ENCODE measurements at places on chromosomes 16 and 17.
A peak's percentile ranks its signal among the peaks of the same experiment; 100 is the strongest.

GRCh38 chr16:12649356-12649755 lies 154.3 kb downstream of the CPPED1 start:
- DNase-seq = no peak

GRCh38 chr17:13363771-13364170 lies 238.0 kb downstream of the HS3ST3A1 start:
- DNase-seq = no peak

- no peak for DNase-seq
Measured at GRCh38 chr17:47792979-47793378, 28.6 kb downstream of the OSBPL7 start.

- DNase-seq = no peak
Measured at GRCh38 chr17:45402916-45403315, 29.8 kb downstream of the ARHGAP27 start.

GRCh38 chr16:17204206-17204605 lies 266.6 kb downstream of the XYLT1 start:
- no peak for DNase-seq

DNA sequence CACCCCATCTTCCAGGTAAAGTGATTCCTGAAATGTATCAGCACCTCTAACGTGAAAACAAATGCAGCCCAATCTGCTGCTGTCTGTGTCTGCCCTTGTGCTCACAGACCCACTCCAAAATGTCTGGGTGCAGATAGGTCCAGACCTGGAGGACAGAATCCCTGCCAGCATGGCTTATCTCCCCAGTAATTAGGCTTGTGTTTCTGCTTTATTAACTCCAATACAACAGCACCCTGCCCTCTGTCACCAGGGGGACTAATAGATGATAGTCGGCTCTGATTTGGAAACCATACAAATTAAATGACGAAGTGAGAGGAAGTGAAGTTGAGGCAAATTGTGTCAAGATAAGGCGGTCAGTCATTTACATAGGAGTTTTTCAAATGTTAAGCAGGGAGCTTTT lies 608.3 kb upstream of the SALL1 start:
- no peak for DNase-seq

- peak; percentile 91 for DNase-seq
Measured at GRCh38 chr16:66406534-66407221, 20.4 kb upstream of the BEAN1 start.

- DNase-seq = no peak
Measured at GRCh38 chr16:3486506-3487215, 8.6 kb downstream of the C16orf90 start.
